ENCODE measurements at places on chromosomes 12 and 14.

GRCh38 chr14:61749264-61749663, 13.0 kb upstream of the SNAPC1 start:
- no peak for DNase-seq

- no peak for DNase-seq
Observed at GRCh38 chr12:21054334-21054733, 76.7 kb upstream of the SLCO1B1 start.

DNA sequence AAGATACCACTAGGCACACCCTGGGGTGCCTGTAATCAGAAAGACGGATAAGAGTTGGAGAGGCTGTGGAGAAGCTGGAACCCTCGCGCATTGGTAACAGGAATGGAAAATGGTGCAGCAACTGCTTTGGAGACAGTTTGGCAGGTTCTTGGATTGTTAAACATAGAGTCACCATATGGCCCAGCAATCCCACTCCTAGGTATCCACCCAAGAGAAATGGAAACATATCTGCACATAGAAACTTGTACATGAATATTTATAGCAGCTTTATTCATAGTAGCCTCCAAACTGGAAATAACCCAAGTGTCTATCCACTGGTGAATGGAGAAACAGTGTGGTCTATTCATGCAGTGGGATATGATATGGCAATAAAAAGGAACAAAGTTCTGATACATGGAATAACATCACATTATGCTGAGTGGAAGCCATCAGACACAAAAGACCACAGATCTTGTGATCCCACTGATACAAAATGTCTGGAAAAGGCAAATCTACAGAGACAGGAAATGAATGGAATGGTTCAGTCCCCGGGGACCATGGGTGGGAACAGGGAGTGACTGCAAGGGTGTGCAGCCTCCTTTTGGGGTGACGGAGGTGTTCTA, 45.4 kb downstream of the JAG2 start:
- DNase-seq, result no peak

GRCh38 chr12:82688596-82688995, 1.9 kb downstream of the TMTC2 start:
- no peak for DNase-seq

DNA sequence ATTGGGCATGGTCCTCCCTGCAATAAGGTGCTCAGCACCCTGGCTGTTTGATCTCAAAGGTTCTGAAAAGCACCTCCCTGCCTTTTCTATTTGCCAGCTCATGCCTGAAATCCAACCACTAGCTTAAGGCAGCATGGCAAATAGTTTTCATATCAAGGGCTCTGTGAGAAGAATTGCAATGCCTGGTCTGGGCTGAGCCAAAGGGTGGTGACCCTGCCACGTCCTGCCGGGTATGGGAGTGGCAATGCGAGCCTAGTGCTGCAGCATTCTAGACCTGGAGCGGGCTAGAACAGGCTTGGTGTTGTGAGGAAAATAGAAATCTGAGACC, 2.3 kb upstream of the SCNN1A start:
- no peak for DNase-seq

DNA sequence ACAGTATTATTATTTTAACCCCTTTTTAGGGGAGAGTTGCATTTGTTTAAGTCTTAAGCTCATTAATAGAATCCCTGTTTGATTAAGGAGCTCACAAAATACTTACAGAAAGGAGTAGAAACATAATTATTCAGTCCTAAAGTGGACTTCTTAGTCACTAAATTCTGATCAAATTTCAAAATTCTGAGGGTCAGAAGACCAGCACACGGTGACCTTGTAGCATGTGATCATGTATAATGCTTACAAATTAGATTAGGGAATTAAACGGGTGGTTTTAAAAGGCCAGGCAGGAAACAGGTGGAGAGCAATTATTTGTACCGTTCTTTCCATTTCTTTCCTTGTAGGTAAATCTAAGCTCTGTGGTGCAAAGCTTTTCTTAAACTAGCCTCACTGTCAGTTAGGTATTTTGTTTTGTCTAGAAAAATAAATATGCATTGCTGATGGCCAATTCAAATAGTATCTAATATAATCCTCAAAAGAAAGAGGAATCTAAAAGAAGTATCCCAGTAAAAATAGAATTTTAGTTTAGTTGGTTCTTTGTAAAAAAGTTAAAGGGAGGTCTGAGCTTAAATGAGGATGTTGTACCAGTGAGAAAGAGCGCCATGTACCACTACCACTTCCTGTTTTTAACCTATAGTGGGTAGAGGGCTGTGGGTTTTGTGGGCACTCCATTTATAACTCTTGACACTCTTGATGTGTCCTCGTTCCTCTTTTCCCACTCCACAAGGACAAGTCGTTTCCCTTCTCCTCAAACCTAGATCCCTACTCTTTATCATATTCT, 51.1 kb downstream of the SLC38A1 start:
- DNase-seq, result no peak

- no peak for DNase-seq
Observed at GRCh38 chr12:7123806-7124522, 4.7 kb downstream of the RBP5 start.

DNA sequence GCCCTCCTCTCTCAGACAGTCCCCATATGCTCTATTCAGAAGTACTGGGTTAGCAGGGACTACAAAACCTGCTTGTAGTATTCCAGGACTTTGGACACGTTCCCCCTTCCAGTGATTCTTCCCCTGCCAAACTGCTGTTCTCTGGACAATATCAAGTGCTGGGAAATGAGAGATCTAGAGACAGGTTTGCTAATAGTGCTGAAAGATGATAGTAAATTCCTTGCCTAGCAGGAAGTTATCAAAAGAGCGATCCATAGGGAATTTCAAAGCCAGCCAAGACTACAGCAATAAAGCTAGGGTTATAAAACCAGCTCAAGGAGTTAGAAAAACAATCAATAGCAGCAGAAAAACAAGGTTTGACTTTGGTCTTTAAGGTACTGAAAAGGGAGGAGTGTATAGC, 15.2 kb downstream of the SLC7A8 start:
- DNase-seq, result no peak
